Skeletal muscle cell (primary cell): ENCODE measurements at places on chromosomes 1 and 21.

DNA sequence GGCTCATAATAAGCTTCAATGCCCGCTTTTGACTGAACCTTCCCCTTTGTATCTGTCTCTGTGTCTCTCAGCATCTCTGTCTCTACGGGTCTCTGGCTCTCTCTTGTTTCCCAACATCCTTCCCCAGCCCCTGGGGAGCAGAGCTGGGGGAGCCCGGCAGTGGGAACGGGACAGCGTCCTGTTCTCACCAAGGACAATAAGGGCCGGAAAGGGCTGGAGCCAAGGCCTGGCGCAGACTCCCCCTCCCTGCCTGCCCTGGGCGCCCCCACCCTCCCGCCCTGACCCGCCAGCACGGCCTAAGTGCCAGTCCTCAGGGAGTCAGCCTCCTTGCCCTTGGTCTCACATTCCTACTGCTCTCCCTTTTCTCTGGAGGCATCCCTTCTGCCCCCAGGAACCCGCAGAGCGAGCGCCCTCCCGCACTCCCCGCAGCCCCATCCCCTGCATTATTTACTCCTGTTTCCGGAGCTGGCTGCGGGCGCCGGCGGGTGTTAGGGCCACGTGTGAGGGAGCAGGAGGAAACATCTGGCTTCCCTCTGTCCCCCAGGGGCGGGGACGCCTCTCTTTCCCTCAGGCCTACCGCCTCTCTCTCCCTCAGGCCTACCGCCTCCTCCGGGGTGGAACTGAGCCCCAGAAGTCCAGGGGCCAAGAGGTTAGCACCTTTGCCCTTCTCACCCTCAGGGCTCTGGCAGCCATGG, 6.5 kb downstream of the KRTCAP2 start:
- DNase-seq, result no peak

- no peak for DNase-seq
Measured at GRCh38 chr1:227396539-227397353, 78.5 kb upstream of the CDC42BPA start.

DNA sequence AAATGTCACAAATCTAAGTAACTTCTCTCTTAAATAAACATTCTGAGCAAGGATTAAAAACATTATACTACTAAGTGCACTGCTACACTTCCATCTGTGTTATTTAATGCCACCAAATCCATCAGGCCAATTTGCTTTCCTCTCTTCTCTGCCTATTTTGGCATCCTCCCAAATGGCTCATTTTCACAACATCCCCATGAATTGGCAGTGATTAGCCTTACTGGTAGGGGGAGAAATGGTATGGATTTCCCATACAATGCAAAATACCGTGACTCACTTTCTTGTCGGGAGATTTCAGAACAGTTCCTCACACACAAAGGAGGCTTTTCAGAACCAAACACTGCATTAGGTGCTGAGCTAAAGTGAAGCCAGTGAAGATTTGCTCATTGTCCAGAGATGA, 195.7 kb downstream of the MIS18A start:
- no peak for DNase-seq

- DNase-seq, result no peak
Measured at GRCh38 chr1:38476111-38476849, 383.3 kb downstream of the RRAGC start.

- DNase-seq, result no peak
Measured at GRCh38 chr1:17594690-17595601, 55.4 kb downstream of the ARHGEF10L start.

DNA sequence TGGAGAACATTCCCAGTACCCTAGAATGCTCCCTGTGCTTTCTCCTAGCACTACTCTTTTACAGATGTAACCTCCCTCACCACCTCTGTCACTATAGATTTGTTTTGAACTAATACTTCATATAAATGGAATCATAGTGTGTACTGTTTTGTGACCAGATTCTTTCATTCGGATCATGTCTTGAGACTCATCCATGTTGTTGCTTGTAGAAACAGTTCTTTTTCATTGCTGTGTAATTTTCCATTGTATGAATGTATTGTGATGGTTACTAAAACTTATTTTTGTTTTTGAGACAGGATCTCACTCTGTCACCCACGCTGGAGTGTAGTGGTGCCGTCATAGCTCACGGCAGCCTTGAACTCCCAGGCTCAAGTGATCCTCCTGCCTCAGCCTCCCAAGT, 2.7 kb downstream of the MAST2 start:
- DNase-seq, result no peak

- DNase-seq, result no peak
Measured at GRCh38 chr1:243253926-243254232, 1.2 kb downstream of the CEP170 start.

DNA sequence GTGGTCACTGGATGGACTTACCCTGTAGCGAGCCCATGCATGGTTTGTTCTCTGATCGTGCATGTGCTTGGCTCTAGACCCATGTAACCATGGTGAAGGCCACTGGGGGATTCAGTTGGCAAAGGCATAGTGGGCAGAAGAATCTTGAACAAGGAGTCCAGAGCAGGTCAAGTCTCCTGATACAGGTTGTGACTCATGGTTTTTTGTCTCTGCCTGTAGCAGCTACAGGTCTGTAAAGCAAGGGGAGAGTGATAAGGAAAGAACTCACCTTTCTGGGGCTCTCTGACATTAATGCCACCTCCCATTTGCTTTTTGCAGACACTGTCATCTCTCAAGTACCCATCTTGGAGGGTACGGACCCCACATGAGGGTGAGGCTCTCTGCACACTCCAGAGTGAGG, 153.4 kb upstream of the CAMK1G start:
- DNase-seq, result no peak

GRCh38 chr1:53197291-53198200, 922 bp downstream of the CPT2 start:
- no peak for DNase-seq

DNA sequence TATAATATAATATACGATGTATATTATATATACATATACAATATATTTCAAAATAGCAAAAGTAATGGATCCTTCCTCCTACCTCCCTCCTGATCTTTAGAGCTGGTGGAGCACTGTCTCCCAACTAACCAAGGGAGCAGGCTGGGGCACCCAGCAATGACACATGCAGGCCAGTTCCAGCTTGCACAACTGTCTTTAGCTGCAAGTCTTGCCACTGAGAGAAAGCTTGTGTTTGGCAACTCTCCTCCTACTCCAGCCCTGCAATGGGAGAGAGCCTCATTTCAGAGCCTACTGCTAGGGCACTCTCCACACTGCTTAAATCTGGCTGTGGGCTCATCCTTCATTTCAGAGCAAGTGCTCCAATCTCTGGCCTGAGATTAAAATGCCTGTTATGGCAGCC, 469.8 kb upstream of the OLFM3 start:
- DNase-seq, result no peak

- no peak for DNase-seq
Measured at GRCh38 chr1:179129702-179130473, 48.0 kb downstream of the TOR3A start.
